ENCODE measurements at places on chromosomes 2 and 18.

- DNase-seq, result peak; percentile 98
These were observed at the start of gene NIFK for GRCh38 chr2:121736462-121737336. TSS of gene NIFK (minus strand) at chr2:121736875. CDS start at chr2:121736850, 25 bp downstream.

DNA sequence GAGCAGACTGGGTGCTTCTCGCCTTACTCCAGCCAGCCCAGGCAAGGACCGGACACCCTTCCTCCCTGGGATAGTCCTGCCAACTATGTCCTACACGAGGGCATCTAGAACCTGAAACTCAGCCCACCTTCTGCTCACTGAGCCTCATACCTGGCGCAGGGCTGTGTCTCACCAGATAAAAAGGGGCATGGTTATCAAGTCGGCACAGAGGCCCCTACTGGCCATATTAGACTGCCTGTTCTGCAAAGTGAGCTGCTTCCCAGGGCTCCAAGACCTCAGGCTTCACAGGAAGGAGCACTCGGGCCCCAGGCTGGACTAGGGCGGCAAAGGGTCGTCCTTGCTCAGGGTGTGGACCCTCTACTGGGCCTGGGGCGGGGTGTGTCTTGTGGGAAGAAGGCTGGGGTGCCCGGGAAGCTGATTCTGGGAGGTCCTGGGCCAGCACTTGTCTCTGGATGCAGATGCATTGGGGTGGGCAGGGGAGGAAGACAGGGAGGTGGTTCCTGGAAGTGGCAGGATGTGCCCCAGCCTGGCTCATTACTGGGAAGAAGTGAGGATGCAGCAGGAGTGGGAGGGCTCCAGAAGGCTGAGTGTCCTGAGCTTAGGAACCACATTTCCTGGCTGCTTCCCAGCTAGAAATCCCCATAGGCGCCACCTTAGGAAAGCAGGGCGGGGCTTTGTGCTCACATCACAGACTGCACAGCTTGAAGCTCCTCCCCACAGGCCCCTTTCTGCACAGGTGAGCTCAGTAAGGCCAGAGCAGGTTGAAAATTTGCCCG, 19.6 kb downstream of the EHD3 start:
- DNase-seq, result peak; percentile 22

DNA sequence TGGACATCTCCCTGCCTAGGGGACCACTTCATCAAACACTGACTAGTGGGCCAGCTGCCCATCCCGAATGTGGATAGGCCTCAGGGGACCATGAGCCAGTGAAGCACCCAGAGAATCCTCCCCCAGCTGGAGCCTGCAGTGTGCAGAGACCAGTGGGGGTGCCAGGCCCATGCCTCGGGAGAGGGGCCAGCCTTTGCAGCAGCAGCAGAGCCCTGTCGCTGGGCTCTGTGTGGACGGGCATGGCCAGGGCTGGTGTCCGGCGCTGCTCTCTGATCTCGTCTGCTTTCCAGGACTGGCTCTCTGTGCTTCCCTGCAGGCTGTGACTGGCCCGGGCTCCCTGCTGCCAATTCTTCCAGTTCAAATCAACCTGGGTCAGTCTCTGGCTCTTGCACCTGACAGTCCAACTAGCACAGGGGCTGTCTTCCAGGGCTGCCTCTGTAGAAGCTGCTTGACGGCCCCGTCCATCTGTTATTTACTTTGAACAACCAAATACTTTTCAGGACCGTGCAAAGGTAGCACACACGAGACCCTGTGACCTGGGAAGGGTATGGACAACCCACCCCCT, 11.4 kb downstream of the KCNIP3 start:
- no peak for DNase-seq

GRCh38 chr2:143140864-143141661, 11.8 kb downstream of the ARHGAP15 start:
- DNase-seq, result no peak

DNA sequence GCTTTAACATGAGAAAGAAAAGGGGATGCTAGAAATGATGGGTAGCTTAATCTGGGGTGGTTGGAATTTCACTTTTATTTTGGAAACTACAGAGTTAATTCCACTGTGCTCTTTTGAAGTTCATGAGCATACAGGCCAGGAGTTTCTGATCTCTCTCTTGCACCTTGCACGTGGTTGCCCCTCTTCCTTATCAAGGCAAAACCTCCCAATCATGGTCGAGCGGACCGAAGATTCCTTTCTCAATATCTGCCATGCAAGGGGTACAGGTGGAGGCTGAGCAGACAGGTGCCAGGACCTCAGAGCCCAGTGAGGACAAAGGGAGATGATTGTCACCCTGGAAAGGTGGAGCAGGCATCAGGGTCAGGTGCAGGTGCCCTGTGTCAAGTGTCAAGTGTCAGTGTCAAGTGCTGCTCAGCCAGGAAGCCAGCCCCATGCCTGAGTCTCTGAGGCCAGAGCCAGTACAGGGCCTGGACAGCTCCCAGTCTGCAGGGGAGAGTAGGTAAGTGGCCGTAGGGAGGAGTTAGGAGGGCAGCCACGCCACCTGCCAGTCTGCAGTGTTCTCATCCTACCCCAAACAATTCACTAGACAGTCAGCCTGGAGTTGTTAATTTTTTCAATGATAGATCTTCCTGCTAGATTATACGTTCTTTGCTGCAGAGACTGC, 42.2 kb downstream of the LPIN1 start:
- DNase-seq, result no peak
